ENCODE measurements at places on chromosomes 16 and 17. TPM values are rescaled to one million over a fixed set of nuclear protein-coding genes. Genes with fewer than 3 reads are reported as not detected.

- no peak for DNase-seq
Observed at GRCh38 chr16:68772030-68772681, 35.1 kb downstream of the CDH1 start.

- DNase-seq = no peak
Observed at GRCh38 chr16:3087243-3088235, 11.6 kb downstream of the ZSCAN10 start.

DNA sequence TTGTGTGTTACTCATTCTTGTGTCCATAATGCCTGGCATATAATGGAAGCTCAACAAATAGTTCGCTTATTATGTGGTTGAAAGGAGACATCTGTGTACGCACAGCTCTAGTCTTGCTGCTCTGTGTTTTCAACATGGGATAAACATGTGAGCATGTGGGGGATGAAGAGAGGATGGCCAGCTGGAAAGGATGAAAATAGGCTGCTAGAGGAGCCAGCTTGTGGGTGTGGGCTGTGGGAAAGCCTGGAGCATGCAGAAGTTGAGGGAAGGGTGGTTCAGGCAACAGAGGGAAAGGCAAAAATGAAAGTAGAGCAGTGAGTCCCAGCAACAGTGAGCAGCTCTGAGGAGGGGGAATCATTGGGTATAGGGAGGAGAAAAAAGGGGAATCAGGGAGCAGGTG is 324.6 kb upstream of the CDH11 start:
- no peak for DNase-seq

GRCh38 chr17:39114723-39115122 is 36.7 kb downstream of the PLXDC1 start:
- no peak for DNase-seq

DNA sequence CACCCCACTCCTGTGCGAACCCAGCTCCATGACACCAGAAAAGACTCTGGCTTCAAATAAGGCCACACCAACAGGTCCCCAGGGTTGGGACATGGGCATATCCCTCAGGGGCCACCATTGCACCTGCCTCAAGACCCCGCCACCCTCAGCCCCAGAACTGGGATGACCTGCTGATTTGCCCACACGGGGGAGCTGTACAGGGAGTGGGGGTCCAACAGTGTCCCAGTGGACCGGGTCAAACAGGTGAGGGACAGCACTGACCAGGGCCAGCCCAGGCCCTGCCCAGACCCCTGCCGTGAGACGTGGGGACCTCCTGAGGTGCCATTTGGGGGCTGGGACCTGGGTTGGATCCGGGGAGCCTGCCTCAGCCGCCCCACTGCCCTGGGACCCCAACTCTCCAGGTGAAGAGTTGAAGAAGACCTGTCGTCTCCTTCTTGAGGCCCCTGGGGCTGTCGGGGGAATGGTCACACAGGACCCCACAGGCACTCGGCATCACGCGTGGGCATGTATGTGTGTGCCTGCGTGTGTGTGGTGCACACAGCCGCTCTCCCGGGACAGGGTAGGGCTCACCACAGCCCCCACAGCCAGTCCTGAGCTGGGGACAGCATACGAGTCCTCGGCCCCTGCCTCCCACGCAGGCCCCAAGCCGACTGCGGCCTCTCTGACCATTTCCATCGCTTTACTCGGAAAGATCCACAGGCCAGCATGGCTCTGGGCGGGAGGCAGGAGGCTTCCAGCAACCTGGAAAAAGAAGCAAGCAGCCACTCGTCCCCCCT is 34.2 kb upstream of the ZNF469 start:
- no peak for DNase-seq

GRCh38 chr17:47279062-47279801 is 25.6 kb downstream of the ITGB3 start:
- peak; percentile 95 for DNase-seq

DNA sequence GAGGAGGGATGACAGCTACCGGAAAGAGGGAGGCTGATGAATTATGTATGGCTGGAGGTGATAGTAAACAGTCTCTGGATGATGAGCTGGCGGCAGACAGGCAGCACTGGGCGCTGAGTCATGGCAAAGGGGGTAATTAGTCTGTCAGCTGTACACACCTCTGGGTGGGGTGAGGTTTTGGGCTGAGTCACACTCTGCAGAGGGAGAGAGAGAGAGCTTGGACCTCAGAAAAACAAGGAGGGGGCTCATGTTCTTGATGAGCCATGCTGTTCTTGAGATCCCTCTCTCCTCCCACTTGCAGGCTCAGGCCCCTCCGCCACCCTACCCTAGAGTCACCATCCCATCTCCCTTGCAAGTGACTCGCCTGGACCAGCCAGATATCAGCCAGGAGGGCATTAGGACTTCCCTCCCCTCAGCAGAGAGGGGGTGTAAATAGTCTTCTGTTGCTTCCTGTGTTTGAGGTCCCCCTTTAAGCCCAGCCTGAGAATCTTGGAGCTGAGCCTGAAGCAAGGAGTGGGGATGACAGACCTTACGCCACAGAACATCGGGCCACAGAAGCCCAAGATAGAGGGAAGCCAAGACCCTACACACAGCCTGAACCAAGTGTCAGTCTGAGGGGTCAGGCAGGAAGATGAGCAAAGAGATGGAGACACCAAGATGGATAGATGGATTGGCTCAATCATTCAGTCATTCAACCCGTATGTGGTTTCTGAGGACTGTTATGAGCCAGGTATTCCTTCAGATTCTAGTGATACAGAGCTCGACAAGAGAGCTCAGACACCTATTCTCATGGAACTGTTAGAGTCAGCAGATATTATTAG is 383.2 kb upstream of the CCL2 start:
- peak; percentile 99 for DNase-seq

DNA sequence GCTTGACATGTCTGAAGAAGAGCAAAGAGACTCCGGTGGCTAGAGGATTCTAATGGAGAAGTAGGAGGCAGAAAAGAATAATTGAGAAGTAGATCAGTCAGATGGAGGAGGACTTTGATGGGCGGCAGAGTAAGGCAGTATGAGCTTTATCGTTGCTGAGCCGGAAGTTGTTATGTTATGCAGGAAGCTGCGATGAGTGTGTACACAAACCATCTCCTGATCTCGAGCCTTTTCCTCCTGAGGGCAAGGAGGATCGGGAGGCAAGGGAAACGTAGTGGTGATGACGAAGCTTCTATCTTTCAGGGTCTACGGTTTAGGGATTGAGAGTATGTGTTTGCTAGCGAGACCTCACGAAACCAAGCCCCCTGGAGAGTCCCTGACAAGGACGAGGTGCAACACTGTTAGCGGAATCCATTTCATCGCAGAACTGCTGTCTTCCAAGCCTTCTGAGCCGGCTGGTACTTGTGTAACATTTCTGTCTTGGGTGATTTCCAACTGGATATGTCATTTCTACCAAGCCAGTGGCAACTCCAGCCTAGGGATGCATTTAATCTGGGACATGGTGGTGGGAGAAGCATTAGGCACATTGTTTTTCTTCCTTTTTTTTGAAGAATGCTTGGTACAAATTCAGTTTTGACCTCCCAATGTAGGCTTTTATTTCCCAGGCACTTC is 45.5 kb downstream of the RBFOX1 start:
- DNase-seq = no peak

GRCh38 chr16:57165938-57166337 is 19.9 kb downstream of the PSME3IP1 start:
- no peak for DNase-seq

DNA sequence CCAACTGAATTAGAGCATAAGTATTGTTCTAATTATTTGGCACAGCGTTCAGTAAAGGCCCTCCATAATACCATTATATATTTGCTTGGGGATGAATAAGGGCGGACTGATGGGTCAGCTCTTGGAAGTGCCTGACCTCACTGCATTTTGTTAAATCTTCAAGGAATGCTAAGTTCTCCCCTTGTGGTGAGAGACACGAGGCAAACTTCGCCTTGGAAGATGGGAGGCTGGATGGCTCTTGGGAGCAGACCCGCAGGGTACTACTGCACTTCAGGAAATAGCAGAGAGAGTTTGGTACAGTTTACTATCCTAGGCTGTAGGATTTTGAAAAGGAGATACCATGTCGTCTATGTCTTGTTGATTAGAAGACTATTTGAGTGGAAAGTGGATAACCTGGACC is 87.0 kb upstream of the RPRML start:
- DNase-seq = no peak

- DNase-seq = no peak
Observed at GRCh38 chr17:42442196-42442565, 16.5 kb upstream of the ATP6V0A1 start.

DNA sequence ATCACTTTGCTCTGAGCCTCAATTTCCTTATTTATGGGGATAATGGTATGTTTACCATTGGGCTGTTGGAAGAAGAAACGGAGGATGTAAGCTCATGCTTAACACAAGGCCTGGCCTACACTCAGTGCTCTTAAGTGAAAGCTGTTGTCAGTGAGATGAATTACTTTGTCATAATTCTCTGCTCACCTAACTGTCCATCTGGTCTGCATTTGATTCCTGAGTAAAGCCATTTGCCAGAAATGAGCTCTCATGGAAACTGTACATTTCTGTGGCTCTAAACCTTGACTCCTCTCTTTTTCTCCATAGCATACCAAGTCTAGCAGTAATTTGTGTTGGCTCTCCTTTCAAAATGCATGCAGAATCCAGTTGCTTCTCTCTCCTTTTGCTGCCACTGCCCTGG is 445.7 kb downstream of the UTP18 start:
- no peak for DNase-seq

- no peak for DNase-seq
Observed at GRCh38 chr16:29736112-29736511, 9.7 kb downstream of the C16orf54 start.

- no peak for DNase-seq
Observed at GRCh38 chr17:76007131-76007849, 6.6 kb downstream of the CDK3 start.

GRCh38 chr17:36152639-36153120 is 23.8 kb downstream of the TBC1D3B start:
- DNase-seq = no peak

DNA sequence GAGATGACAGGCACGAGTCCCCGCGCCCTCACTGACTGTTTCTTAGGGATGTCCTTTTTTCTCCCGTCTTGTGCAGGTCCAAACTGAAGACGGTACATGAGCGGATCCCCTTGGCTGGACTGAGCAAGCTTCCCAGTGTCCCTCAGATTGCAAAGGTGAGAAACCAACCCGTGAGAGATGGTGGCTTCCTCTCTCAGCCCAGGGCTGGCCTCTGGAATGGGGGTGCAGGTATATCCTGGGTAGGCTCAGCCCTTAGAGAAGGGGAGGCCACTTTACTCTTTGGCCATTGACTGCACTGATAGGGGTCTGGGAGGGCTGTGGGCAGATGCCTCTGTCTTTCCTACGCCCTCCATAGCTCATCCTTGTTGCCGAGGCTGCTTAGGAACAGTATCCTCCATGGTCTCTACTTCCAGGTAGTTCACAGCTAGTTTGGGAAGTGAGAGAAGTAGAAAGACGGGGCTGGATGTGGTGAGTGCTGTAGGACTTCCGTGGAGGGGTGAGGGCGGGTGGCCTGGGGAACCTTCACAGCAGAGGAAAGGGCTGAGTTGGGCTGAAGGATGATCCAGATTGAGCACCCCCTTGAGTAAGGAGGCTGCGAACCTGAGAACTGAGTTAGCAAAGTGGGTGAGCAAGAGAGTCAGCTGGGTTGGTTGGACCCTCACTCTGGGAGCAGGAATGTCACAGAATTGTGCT is 83.0 kb downstream of the OR1D5 start:
- no peak for DNase-seq

DNA sequence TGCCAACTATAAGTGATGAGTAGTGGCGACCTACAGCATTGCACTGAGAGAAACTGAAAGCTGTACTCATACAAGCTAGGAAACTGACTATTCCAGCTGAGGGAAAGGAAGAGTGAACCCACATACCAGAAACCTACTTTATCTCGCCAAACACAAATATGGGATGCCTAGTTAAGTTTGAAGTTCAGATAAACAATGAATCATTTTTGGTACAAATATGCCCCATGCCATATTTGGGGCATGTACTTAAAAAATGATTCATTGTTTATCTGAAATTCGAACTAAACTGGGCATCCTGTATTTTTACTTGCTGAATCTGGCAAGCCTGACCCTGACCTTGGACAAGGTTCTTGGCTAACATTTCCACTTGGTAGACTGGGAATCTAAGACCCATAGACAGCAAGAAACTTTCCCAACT is 527.8 kb upstream of the PSMD7 start:
- peak; percentile 31 for DNase-seq

DNA sequence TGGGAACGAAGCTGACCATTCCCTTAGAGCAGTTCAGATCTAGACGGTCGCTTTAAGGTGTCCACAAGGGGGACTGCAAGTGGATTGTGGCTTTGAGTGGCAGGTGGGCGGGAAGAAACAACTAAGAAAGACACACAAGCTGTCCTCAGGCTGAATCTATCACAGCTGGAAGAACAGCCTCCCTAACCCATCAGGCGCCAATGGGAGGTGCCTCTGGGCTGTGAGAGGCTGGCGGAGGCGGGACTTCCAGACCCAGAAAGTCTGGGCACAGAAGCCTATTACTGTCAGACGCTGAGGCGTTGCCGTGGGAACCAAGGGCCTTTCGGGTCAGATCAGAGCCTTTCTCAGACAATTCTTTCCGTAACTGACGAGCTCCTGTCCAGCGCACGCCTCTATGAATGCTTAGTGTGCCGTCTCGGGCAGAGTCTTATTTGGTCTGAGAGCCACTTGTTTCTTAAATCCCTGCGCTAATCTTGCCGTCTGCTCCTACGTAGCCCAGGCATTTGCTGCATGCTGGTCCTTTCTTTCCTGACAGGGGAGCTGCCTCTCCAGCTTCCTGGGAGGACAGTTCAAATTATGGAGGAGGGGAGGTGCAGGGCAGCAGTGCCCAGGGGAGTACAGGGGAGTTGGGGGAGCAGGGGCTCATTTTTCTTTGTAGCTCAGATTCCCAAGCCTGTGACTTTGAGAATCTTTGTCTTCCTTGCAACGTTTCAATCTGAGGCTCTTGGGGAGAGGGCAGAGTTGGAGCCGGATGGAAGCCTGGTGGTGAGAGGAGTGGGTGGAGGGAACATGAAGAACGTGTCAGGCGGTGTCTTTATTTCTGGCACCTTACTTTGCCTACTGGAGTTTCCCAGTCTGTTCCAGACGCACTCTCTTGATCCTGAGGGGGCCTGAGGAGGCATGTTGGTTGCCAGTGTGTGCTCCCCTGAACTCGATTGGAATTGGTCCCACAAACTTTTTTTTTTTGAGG is 618.7 kb downstream of the KCNJ18 start:
- DNase-seq = peak; percentile 86

GRCh38 chr16:56606476-56607108 is 1.8 kb upstream of the MT2A start:
- peak; percentile 98 for DNase-seq

GRCh38 chr17:79033046-79033616 is 9.2 kb downstream of the C1QTNF1 start:
- DNase-seq = no peak

- DNase-seq = peak; percentile 40
Observed at GRCh38 chr16:24737391-24737871, 8.0 kb downstream of the TNRC6A start.

The ZPBP2 gene
- total RNA-seq = not detected

The TEKT3 gene
- total RNA-seq = not detected

The OR1A1 gene
- not detected for total RNA-seq

The KRT39 gene
- not detected for total RNA-seq

The DPEP2 gene
- total RNA-seq = not detected

The MEIOB gene
- total RNA-seq = 0.38 TPM

The FADS6 gene
- total RNA-seq = not detected

The TGFB1I1 gene
- total RNA-seq = 42.0 TPM

The CTRB1 gene
- not detected for total RNA-seq

The C1QTNF8 gene
- total RNA-seq = 2.9 TPM

The CTRL gene
- 0.33 TPM for total RNA-seq

The CASKIN1 gene
- total RNA-seq = 1.5 TPM
